ENCODE measurements at places on chromosomes 16 and 17.

- DNase-seq: no peak
Measured at GRCh38 chr17:27360507-27360906, 66.6 kb downstream of the WSB1 start.

DNA sequence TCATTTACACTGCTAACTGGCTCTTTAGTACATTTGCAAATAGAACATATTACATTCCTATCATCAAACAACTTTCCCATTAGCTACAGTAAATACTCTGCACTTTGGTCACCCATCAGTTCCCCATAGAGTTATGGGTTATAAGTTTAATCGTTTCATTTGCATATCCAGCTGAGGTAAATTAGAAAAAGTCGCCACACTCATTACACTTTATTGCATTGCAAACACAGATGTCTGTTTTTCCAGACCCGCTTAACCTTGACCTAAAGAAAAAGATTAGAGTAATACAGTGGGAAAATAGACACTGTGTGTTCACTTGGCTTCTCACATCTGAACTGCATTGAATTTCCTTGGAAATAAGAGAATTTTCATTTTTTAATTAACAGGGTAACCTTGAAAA lies 213.1 kb upstream of the PSMD7 start:
- DNase-seq: no peak

DNA sequence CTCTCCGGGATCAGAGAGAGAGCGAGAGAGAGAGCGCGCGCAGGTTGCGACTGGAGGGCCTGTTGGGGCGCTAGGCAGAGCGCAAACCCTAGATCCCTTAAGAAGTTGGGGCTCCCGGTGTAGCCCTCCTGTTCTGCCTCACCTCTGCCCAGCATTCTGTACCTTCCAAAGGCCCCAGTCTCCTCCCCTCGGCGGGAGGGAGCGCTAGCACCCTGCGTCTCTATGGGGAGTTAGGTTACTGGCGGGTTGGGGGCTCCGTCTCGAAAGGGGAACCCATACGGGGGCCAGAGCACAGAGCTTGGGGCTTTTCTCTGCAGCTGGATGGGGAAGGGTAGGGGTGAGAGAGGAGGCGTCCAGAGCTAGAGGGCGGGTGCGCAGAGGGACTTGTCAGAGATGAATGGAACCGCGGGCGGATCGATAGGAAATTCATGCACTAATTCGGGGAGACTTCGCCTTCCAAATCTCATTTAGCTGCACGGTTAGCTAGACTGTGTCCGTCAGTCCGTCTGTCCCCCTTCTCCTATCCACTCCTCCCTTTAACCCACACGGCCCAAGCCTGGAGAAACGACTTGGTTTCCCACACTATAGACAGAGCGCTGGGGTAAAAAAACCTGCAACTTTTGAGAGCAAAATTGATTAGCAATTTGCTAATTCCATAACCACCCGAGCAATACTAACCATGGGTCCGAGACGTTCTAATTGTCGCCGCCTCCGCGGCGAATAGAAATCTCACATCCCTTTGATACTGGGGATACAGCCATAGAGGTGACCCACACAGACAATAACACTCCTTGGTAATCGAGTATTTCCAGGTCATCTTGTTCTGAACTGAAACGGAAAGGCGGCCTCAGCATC lies 693 bp upstream of the HOXB4 start:
- DNase-seq: no peak

DNA sequence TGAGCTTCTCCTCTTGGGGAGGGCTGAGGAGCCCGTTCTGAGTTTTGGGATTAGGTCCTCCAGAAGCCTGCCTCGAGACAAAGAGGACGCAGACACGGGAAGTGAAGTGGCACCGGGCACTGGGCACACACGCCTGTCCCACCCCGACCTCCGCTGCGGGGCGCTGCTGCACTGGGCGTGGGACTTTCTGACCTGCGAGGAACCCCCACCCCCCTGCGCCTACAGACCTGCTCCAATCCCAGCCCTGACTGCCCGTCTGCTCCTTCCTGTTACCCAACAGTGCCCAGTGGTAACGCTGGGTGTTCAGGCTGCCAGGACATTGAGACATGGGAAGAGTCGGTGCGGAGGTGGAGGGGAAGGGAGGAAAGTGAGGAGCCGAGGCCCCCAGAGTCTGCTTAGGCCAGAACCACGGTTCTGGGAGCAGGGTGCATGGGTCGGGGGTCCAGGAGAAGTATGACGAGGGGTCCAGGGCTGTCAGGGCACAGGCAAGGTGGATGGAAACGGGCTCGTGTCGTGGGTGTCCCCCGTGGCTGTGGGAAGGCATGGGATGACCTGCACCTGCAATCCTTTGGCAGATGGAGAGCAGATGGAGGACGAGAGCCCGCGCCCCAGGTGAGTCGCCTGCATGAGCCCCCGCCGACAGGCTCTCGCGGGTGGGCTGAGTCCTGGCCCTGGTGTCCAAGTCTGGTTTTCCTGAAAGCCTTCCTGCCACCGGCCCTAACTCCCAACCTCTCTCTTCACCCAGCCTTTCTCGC lies 112.0 kb upstream of the CREBBP start:
- DNase-seq: no peak

DNA sequence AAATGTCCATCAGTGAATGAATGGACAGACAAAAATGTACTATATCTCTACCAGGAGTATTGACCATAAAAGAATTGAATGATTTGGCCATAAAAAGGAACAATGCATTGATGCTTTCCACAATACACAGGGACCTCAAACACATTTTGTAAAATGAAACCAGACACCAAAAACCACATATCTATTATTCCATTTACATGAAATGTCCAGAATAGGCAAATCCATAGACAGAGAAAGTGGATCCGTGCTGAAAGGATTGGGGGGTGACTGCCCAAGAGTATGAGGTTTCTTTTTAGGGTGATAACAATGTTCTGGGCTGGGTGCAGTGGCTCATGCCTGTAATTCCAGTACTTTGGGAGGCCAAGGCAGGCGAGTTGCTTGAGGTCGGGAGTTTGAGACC lies 6.9 kb upstream of the LITAF start:
- DNase-seq: no peak

Measured in MCF 10A (cell line).